ENCODE measurements at places on chromosomes 6 and 20.

DNA sequence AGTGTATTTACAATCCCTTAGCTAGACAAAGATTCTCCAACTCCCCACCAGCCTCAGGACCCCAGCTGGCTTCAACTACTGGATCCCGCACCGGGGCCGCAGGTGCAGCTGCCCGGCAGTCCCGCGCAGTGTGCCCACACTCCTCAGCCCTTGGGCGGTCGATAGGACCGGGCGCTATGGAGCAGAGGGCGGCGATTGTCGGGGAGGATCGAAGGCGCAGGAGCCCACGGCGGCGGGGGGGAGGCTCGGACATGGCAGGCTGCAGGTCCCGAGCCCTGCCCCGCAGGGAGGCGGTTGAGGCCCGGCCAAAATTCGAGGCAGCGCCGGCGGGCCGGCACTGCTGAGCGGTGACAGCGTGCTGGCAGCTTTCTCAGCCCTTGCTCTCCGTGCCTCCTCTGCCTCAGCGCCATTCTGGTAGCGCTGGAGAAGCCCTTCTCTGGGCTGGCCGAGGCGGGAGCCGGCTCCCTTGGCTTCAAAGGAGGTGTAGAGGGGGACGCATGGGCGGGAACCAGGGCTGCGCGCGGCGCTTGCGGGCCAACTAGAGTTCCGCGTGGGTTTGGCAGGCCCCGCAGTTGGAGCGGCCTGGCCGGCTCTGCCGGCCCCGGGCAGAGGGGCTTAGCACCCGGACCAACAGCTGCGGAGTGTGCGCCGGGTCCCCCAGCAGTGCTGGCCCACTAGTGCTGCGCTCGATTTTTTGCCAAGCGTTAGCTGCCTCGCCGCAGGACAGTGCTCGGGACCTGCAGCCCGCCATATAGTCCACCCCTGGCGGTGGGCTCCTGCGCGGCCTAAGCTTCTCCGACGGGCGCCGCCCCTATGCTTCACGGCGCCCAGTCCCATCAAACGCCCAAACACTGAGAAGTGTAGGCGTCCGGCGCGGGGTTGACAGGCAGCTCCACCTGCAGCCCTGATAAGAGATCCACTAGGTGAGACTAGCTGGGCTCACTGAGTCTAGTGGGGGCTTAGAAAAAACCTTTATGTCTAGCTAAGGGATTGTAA is 32.4 kb upstream of the KIF13A start:
- no peak for DNase-seq
- H3K4me3 ChIP-seq, result no peak overlapping the region
- no peaks in the 10 kb centered on the region for H3K36me3 ChIP-seq

DNA sequence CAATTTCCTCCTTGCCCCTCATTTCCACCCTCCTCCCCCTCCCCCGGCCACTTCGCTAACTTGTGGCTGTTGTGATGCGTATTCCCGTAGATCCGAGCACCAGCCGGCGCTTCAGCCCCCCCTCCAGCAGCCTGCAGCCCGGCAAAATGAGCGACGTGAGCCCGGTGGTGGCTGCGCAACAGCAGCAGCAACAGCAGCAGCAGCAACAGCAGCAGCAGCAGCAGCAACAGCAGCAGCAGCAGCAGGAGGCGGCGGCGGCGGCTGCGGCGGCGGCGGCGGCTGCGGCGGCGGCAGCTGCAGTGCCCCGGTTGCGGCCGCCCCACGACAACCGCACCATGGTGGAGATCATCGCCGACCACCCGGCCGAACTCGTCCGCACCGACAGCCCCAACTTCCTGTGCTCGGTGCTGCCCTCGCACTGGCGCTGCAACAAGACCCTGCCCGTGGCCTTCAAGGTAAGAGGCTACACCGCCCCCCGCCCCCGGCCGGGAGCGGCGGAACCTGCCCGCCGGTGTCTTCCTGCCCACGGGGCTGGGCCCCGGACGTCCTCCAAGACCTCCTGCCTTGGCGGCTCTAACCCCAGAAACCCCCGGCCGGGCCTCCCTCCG is 44.9 kb upstream of the SUPT3H start:
- peaks cover 16% of the 10 kb centered on the region for H3K4me1 ChIP-seq
- H3K36me3 ChIP-seq, result no peaks in the 10 kb centered on the region
- DNase-seq, result peak; percentile 52
- peak overlapping the region; percentile 95 for H3K4me3 ChIP-seq
- H3K27me3 ChIP-seq, result no peaks in the 10 kb centered on the region

DNA sequence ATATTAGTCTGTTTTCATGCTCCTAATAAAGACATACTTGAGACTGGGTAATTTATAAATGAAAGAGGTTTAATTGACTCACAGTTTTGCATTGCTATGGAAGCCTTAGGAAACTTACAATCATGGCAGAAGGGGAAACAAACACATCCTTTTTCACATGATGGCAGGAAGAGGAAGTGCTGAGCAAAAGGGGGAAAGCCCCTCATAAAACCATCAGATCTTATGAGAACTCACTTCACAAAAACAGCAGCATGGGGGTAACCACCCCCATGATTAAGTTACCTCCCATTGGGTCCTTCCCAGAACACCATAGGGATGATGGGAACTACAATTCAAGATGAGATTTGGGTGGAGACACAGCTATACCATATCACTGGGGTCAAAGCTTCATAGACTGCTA is 254.2 kb downstream of the ERMARD start:
- no peaks in the 10 kb centered on the region for H3K27me3 ChIP-seq
- no peak for DNase-seq
- no peak overlapping the region for H3K4me3 ChIP-seq

- DNase-seq, result no peak
- H3K27me3 ChIP-seq, result peaks cover 95% of the 10 kb centered on the region
- no peaks in the 10 kb centered on the region for H3K4me1 ChIP-seq
Observed at GRCh38 chr20:61861054-61861841, 204.4 kb downstream of the TAF4 start.

GRCh38 chr20:35181731-35182130 is 9.9 kb downstream of the PROCR start:
- no peak overlapping the region for H3K4me3 ChIP-seq
- DNase-seq, result no peak
- no peaks in the 10 kb centered on the region for H3K27me3 ChIP-seq
- no peak overlapping the region for H3K27ac ChIP-seq

GRCh38 chr6:12472601-12473038 is 182.5 kb downstream of the EDN1 start:
- no peak for DNase-seq
- no peak overlapping the region for H3K4me3 ChIP-seq
- no peaks in the 10 kb centered on the region for H3K36me3 ChIP-seq
- H3K4me1 ChIP-seq, result no peaks in the 10 kb centered on the region
- no peak overlapping the region for H3K27ac ChIP-seq
- H3K27me3 ChIP-seq, result no peaks in the 10 kb centered on the region

- H3K4me1 ChIP-seq, result no peaks in the 10 kb centered on the region
- no peaks in the 10 kb centered on the region for H3K27me3 ChIP-seq
- DNase-seq, result no peak
- H3K27ac ChIP-seq, result no peak overlapping the region
- peaks cover 15% of the 10 kb centered on the region for H3K36me3 ChIP-seq
Observed at GRCh38 chr6:28153546-28153945, 11.9 kb downstream of the ZKSCAN8 start.

GRCh38 chr20:51542033-51542570 is 417 bp downstream of the NFATC2 start:
- H3K4me1 ChIP-seq, result peaks cover 15% of the 10 kb centered on the region
- DNase-seq, result peak; percentile 62
- peak overlapping the region; percentile 86 for H3K4me3 ChIP-seq
- no peaks in the 10 kb centered on the region for H3K27me3 ChIP-seq
- peak overlapping the region; percentile 80 for H3K27ac ChIP-seq

DNA sequence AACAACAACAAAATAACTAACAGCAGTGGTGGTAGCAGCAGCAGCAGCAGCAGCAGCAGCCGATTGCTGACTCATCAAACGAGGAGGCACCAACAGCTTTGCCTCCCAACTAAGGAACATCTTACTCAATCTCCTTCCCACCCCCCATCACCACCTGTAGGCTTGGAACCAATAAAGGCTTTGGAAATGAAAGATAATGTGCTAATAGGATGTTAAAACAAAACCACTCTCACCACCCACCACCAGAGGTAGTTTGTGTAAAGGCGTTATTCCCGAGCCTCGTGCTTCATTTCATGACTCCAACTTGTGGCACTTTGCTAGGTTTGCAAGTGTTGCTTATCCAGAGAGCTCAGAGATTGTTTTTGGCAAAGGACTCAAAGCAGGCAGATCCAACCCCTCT is 346.5 kb downstream of the CD83 start:
- H3K4me3 ChIP-seq, result no peak overlapping the region
- no peaks in the 10 kb centered on the region for H3K36me3 ChIP-seq
- no peak for DNase-seq
- no peaks in the 10 kb centered on the region for H3K4me1 ChIP-seq
- no peak overlapping the region for H3K27ac ChIP-seq

GRCh38 chr20:44594730-44595129 is 12.4 kb downstream of the PKIG start:
- H3K4me1 ChIP-seq, result peaks cover 10% of the 10 kb centered on the region
- no peaks in the 10 kb centered on the region for H3K36me3 ChIP-seq
- no peak overlapping the region for H3K27ac ChIP-seq
- DNase-seq, result no peak
- no peaks in the 10 kb centered on the region for H3K27me3 ChIP-seq

GRCh38 chr6:14533446-14533845 is 415.9 kb downstream of the CD83 start:
- H3K27me3 ChIP-seq, result no peaks in the 10 kb centered on the region
- no peak overlapping the region for H3K4me3 ChIP-seq
- H3K36me3 ChIP-seq, result no peaks in the 10 kb centered on the region

- H3K36me3 ChIP-seq, result no peaks in the 10 kb centered on the region
- H3K4me1 ChIP-seq, result no peaks in the 10 kb centered on the region
- DNase-seq, result peak; percentile 52
- H3K27me3 ChIP-seq, result no peaks in the 10 kb centered on the region
- no peak overlapping the region for H3K27ac ChIP-seq
Observed at GRCh38 chr20:47181056-47181862, 175.2 kb downstream of the ZMYND8 start.

DNA sequence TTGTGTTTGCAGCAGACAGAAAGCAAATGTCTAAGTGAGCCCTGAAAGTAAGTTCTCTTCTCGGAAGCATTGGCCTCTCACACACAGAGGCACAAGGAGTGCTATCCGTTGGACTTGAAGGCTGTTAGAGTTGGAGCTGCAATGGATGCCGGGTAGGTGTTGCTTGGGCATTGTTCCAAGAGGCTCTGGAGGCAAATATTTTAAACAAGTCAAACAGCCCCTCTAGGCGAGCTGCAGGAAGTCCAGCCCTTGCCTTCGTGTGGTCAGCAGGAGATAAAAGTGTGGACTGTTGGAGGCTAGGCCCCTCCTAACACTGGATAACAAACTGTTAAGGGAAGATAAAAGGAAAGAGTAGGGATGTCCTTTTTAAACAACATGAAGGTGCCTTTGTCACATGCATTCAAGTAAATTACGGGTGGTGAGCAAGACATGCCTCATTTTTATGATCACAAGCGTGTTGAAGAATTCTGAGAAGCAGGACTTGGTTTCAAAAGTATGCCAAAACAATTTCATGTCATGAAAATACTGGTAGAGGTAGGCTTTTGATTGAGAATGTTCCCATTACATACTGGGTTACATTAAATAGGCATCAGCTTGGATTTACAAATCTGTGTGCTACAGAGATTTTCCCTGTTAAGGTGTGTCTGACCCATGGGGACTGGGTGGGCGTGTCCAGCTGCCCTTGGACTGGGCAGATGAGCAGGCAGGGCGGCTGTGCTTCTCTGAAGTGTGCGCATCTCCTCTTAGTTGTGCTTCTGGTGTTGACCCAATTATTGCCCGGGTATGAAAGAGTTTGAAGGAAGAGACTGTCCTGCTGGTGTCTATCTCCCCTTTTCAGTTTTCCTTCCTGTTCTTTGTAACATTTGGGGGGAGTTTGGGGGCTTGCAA is 57.5 kb downstream of the RREB1 start:
- H3K27ac ChIP-seq, result no peak overlapping the region
- H3K4me3 ChIP-seq, result no peak overlapping the region
- H3K27me3 ChIP-seq, result no peaks in the 10 kb centered on the region
- H3K4me1 ChIP-seq, result peaks cover 10% of the 10 kb centered on the region
- no peak for DNase-seq
- no peaks in the 10 kb centered on the region for H3K36me3 ChIP-seq

- H3K27ac ChIP-seq, result no peak overlapping the region
- no peak overlapping the region for H3K4me3 ChIP-seq
- peaks cover 40% of the 10 kb centered on the region for H3K36me3 ChIP-seq
- H3K27me3 ChIP-seq, result no peaks in the 10 kb centered on the region
- DNase-seq, result no peak
Observed at GRCh38 chr6:16141514-16141913, 12.6 kb downstream of the MYLIP start.

- no peaks in the 10 kb centered on the region for H3K36me3 ChIP-seq
- H3K27me3 ChIP-seq, result no peaks in the 10 kb centered on the region
- no peak for DNase-seq
- no peaks in the 10 kb centered on the region for H3K4me1 ChIP-seq
- H3K4me3 ChIP-seq, result no peak overlapping the region
Observed at GRCh38 chr6:140256248-140256647, 881.8 kb upstream of the CITED2 start.
